ENCODE measurements at places on chromosomes 6 and 20.

DNA sequence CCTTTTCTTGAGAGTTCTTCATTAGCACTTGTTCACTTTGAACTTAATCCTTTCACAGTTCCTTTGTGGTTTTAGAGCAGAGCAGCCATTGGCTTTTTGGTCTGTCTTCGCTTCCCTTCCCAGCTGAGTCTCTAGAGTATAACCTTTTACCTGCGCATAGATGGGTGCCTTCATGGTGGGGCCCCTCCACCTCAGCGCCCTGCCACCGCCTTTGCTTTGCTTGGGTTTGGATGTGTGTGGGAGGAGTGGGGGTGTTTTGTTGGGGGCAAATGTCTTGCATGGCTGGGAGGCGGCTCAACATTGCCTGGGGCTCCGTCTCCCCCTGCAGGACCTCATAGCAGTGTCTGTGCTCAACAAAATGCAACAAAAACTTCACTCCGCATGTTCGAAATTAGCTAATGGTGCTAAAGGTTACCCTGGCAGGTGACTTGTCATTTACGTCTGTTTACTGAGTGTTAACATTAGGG lies 11.9 kb downstream of the PYGB start:
- DNase-seq, result no peak

GRCh38 chr20:47686545-47686944 lies 98.7 kb downstream of the SULF2 start:
- no peak for DNase-seq

DNA sequence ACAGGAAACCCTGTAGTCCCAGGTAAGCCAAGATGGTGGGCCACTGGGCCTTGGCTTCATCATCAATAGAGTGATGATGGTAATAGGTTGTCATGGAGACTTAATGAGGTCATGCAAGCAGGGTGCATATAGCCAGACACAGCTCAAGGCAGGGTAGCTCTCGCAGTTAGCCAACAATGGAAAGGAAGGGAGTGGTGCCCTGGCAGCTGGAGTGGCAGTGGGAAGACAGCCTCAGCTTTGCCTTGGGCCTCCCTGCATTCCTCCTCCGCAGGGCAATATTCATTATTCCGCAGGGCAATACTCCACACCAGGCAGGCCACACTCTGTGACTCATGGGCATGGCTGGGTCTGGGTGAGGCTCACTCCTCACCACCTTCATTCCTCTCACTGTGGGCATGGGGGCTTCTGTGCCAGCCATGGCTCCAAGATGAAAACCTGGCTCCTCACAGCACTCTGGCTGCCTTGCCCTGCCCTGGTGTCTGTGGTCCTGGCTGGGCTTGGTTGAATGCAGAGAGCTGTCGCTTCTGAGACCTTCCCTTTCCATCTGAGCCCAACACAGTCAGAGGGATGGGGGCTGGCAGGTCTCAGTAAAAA lies 163.1 kb upstream of the PMEPA1 start:
- no peak for DNase-seq

- no peak for DNase-seq
These were observed 205.7 kb downstream of the DOK5 start for GRCh38 chr20:54680872-54681619.

DNA sequence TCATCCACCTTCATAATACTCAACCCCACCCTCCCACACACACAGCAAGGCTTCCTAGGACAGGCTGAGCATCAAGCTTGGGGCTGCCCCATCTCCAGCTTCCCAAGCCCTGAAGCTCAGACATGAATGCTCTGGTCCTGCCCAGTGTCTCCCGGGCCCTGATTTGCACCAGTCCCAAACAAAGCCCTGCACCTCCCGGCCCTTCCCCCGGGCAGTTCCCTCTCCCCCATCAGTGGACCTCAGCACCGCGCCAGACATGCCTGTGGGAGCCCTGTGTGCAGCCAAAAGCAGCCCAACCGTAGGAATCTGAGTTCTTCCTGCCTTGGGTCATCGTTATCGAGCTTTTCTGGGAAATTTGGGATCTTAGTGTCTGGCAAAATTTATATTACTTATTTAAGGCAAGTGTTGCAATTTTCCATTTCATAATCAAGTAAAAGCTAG lies 63.5 kb downstream of the THBS2 start:
- DNase-seq, result no peak

- no peak for DNase-seq
These were observed 11.2 kb downstream of the LEMD2 start for GRCh38 chr6:33777398-33778388.

DNA sequence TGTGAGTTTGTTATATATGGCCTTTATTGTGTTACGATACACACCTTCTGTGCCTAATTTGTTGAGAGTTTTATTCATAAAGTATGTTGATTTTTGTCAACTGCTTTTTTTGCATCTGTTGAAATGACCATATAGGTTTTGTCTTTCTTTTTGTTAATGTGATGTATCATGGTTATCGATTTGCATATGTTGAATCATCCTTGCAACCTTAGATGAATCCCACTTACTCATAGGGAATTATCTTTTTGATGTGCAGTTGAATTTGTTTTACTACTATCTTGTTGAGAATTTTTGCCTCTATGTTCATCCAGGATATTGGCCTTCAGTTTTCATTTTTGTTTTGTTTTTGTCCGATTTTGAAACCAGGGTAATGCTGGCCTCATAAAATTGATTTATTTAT lies 45.7 kb upstream of the TPD52L1 start:
- DNase-seq, result no peak

- DNase-seq, result no peak
These were observed 44.7 kb upstream of the CCN2 start for GRCh38 chr6:131995917-131996316.

GRCh38 chr6:163186527-163186926 lies 228.0 kb upstream of the QKI start:
- DNase-seq, result no peak

All from GF-D8 (cell line).